Inflammatory macrophage (primary cell): ENCODE measurements at places on chromosomes 2 and 18.
A peak's percentile ranks its signal among the peaks of the same experiment; 100 is the strongest.

GRCh38 chr18:70496353-70497294 lies 207.8 kb downstream of the SOCS6 start:
- no peak for DNase-seq

GRCh38 chr2:101931402-101931801 lies 60.4 kb upstream of the IL1R2 start:
- peak; percentile 93 for DNase-seq

DNA sequence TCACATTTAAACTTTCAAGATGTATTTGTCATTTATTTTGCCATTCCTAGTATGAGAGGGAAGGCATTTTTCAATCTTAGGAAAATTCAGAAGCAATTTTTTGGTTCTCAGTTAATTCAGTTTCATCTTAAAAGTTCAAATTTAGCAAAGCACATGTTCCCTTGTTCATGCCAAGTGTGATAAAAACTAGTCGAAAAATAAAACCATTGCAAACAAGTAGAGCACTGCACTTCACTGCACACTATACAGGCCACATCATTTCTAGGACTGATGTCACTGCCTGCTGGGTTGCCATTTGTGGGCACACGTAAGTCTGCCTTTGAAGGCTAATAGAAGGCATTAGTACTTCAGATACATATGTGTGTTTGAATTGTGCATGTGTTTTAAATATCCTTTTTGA lies 14.3 kb downstream of the TBR1 start:
- DNase-seq = no peak

- DNase-seq = no peak
Observed at GRCh38 chr18:34864836-34865497, 154.9 kb downstream of the DTNA start.

DNA sequence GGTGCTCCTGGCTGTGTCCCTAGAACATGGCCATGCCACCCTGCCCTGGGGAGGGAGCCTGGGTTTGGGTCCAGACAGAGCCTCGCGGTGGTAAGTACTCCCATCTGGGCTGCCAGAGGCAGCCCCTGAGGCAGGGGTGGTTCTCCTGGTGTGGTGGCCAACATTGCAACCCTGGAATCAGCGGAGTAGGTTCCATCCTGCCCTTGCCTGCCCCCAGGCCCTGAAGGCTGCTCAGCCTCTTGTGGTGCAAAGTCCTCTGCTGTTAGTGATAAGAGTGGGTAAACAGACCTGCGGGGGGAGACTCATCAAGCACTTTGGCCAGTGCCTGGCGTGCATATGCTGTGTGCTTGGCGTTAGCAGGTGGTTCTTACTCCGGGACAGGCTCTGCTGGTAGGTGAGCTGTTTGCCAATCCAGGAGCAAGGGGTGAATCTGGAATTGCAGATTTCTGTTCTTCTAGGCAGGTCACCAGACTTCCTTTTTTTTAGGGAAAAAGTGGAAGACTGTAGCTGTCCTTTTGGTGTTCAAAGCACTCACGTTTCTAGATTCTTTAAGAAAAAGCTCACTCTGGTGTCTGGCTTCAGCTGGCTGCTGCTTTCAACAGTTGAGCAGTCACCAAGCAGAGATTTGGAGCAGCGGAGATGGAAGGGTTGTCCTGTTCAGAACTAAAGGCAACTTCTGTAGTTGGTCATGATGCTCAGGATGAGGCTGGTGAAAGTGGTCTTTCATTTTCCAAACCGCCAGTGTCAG lies 3.2 kb downstream of the CNNM3 start:
- no peak for DNase-seq

GRCh38 chr2:174791746-174792280 lies 27.5 kb upstream of the CHRNA1 start:
- no peak for DNase-seq

- no peak for DNase-seq
Observed at GRCh38 chr18:7596147-7596546, 29.0 kb downstream of the PTPRM start.

DNA sequence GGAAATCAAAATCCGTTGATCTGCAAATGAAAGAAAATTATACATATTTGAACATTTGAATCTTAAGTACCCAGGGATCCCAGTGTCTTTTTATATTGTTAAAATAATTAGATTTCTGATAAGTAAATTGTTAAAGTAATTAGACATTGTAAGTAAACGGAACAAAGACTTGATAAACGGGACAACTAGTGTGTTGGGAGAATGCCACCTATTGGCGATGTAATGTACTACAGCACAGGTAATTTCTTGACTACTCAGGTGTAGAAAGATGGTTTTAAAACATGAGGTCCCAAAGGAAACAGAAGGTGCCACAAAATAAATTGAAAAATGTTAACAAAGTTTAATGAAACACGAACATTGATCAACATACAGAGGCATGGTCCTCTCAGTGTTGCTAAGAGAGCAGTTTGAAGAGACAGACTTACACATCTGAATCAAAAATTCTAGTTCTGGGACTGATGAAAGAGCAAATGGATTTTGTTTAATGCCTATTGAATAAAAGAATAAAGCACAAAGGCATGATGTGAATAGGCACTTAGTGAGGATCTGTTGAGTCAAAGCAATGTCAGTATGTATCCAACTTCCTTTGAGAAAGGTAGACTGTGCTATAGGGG lies 103.4 kb upstream of the RASGRP3 start:
- peak; percentile 26 for DNase-seq

- DNase-seq = no peak
Observed at GRCh38 chr18:6207116-6207515, 207.6 kb downstream of the L3MBTL4 start.

DNA sequence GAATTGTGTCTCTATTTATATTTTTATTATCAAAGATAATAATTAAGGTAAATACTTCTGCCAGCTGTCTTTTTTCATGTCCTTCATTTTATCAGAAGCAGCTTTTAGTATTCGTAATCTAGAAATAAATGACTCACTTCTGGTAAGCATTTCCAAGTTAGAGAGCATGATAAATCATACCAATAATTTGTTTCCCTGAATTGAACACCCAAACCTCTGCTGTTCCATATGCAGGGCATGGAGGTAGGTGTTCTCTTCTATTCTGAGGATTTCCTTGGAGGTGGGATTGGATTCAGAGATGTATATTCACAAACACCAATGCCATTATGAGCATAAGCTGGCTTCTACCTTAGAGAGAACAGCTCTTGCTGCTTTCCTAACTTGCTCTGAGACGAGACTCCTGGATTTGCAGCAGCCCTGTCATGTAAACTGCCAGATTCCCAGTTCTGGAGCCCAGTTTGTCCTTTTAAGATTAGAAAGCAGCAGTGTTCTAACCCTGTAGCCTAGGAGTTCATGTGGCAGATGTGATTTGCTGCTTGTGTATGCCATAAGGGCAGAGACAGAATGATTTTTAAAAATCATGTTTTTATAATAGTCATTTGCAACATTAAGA lies 47.5 kb downstream of the SKA1 start:
- DNase-seq = no peak

GRCh38 chr2:26640331-26640745 lies 828 bp downstream of the CIB4 start:
- no peak for DNase-seq

GRCh38 chr2:118643294-118643693 lies 204.2 kb downstream of the EN1 start:
- DNase-seq = no peak

- no peak for DNase-seq
Observed at GRCh38 chr2:505941-506340, 171.3 kb downstream of the TMEM18 start.

DNA sequence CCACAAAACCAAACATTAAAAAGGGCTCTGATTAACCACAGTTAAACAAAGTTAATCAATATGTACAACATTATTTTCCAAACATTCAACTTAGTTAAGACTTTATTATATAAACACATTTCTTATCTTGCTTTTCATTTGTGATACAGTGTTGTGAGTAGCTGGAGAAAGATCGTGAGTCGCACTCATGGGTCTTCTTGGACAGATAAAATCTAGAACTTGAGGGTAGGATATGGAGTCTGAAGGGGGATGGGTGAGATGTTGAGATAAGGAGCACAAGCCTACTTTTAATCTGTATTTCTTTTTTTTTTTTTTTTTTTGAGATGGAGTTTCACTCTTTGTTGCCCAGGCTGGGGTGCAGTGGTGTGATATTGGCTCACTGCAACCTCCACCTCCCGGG lies 22.6 kb upstream of the TMEM214 start:
- DNase-seq = no peak

GRCh38 chr2:168519534-168520308 lies 63.6 kb downstream of the CERS6 start:
- DNase-seq = no peak

GRCh38 chr2:232200195-232200594 lies 178.4 kb upstream of the ALPP start:
- DNase-seq = no peak

- no peak for DNase-seq
Observed at GRCh38 chr2:62440281-62440946, 65.6 kb downstream of the TMEM17 start.

GRCh38 chr2:624551-625347 lies 52.5 kb downstream of the TMEM18 start:
- DNase-seq = no peak

GRCh38 chr2:78351208-78351607 lies 674.3 kb upstream of the REG3G start:
- no peak for DNase-seq

DNA sequence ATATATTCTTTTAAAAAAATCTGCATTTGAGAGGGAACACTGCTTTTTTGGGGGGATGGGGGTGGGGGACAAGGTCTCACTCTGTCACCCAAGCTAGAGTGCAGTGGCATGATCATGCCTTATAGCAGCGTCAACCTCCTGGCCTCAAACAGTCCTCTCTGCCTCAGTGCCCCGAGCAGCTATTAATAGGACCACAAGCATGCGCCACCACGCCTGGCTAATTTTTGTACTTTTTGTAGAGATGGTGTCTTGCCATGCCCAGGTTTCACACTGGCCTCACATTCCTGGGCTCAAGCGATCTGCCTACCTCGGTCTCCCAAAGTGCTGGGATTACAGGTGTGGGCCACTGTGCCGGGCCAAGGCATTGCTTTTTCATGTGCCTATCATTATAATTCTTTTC lies 154.2 kb downstream of the ATAD2B start:
- no peak for DNase-seq

GRCh38 chr18:13756261-13756660 lies 29.8 kb downstream of the RNMT start:
- no peak for DNase-seq

GRCh38 chr2:20012282-20013125 lies at the start of gene MATN3:
Gene MATN3 (minus strand): TSS chr2:20012668. CDS start chr2:20012631, 37 bp downstream.
- no peak for DNase-seq
